Activated naive CD4-positive, alpha-beta T cell treated with anti-CD3 and anti-CD28 coated beads, Interleukin-2, amount 50 U/mL, for 16 hours (primary cell): ENCODE measurements at places on chromosomes 3 and 15.
A peak's percentile ranks its signal among the peaks of the same experiment; 100 is the strongest.

- DNase-seq: no peak
These were observed 54.2 kb upstream of the SPATA12 start for GRCh38 chr3:57006179-57006657.

GRCh38 chr3:43461345-43461744, 160.5 kb downstream of the ANO10 start:
- DNase-seq: no peak

GRCh38 chr3:12562451-12562850, 5.6 kb downstream of the MKRN2 start:
- DNase-seq: no peak

- no peak for DNase-seq
These were observed 23.4 kb upstream of the ACAP2 start for GRCh38 chr3:195466251-195466650.

DNA sequence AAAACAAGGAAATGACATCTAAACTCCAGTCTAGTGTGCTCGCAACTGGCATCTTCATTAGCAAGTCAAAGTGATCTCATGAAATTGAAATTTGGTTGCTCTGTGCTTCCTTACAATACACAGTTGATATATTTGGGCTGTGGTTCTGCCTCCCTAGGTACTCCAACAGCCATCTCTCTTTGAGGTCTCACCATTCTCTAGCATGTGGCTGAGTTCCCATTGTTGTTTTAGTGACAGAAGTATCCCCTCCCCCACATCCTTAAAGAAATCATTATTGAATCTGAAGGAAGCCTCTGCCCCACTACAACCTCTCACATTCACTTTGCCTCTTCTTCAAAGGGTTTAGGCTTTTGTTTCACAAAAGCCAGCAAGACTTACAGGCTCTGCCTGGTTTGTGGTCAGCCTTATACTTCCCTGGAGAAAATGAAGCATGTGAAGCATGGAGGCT, 516.5 kb downstream of the NLGN1 start:
- no peak for DNase-seq

- DNase-seq: no peak
These were observed 5.6 kb downstream of the ZBTB38 start for GRCh38 chr3:141373768-141374526.

GRCh38 chr15:28123408-28124023, 24.4 kb upstream of the OCA2 start:
- peak; percentile 29 for DNase-seq

GRCh38 chr3:30440147-30440604, 166.2 kb upstream of the TGFBR2 start:
- DNase-seq: no peak

GRCh38 chr3:72492240-72492639, 356.0 kb downstream of the SHQ1 start:
- DNase-seq: no peak

- no peak for DNase-seq
These were observed 112.6 kb upstream of the ALCAM start for GRCh38 chr3:105254154-105254553.

GRCh38 chr15:77627581-77627980, 5.1 kb downstream of the LINGO1 start:
- DNase-seq: no peak

DNA sequence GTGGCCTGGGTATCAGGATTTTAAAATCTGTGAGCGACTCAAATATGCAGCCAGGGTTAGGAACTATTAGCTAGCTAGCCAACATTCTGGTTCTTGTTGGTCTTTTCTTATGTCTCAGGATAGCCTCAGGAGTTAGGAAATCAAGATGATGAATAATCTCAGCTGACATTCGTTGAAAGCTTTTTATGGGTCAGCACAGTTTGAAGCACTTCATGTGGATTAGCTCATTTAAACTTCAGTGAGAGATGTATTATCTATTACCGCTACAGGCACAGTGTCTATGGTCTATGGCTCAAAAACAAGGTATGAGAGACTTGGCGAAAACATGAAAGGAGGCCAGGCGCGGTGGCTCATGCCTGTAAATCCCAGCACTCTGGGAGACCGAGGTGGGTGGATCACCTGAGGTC, 187.5 kb upstream of the THRB start:
- no peak for DNase-seq

DNA sequence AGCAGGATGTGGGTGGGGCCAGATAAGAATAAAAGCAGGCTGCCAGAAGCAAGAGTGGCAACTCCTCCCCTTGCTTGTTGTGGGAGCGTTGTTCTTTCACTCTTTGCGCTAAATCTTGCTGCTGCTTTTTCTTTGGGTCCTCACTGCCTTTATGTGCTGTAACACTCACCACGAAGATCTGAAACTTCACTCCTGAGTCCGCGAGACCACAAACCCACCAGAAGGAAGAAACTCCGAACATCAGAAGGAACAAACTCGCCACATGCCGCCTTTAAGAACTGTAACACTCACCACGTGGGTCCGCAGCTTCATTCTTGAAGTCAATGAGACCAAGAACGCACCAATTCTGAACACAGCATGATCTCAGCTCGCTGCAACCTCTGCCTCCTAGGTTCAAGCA, 72.9 kb downstream of the IL12A start:
- no peak for DNase-seq

DNA sequence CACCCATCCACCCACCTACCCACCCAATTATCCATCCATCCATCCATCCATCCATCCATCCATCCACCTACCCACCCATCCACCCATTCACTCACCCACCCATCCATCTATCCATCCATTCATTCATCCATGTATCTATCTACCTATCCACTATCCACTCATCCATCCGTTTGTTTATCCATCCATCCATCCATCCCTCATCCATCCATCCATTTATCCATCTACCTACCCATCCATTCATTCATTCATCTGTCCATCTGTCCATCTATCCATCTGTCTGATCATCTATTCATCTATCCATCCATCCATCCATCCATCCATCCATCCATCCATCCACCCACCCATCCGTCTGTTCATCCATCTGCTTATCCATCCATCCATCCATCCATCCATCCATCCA, 65.7 kb downstream of the FBLN2 start:
- no peak for DNase-seq

DNA sequence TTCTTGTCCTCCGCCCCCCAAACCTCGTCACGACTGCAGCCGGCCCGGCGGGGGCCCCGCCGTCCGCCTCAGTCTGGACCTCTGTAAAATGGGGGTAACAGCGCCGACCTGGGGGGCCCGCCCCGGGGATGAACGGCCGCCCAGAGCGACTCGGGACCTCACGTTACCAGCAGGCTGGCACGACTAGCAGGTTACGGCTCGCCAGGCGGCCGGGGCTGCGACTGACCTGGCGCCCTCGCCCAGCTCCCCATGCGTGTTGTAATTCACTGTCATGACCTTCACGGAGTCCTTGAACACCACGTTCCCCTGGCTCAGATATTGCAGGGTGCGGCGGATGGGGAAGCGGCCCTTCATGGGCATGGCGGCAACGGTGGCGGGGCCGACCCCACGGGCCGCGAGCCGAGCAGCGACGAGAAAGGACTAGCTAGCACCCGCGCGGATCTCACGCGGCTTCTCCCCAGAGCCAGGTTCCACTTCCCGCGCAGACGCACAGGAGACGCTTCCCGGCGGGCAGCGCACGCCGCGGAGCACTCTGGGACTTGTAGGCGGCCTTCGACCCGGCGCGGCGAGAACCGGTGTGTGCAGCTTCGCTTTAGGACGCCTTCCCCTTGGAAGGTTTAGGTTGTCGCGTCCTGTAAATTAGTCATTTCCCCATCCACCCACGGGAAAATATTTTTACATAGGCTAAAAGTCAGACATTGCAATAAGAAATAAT, at the start of gene MRPS25:
TSS of gene MRPS25 (minus strand) at position 481 of the 715 bp plus-strand sequence. CDS start at position 360, 121 bp downstream.
- peak; percentile 91 for DNase-seq

GRCh38 chr15:46258056-46258455, 623.2 kb downstream of the SQOR start:
- DNase-seq: no peak

DNA sequence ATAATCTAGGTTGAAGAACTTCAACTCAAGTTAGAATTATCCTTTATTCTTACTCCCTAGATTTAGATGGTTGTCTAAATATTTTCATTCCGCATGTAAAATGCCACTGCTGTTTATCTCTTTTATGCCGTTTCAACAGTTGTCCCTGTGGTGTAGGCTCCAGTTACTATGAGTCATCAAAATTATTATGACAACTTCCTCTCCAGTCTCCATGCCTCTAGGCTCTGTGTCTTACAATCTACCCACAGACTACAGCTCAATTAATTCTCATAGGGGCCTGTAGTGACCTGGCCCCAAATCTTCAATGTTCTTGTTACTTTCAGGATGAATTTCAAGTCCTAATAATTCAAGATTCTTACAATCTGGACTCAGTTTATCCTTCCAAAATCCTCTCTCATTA, 105.8 kb upstream of the UNC13C start:
- no peak for DNase-seq

DNA sequence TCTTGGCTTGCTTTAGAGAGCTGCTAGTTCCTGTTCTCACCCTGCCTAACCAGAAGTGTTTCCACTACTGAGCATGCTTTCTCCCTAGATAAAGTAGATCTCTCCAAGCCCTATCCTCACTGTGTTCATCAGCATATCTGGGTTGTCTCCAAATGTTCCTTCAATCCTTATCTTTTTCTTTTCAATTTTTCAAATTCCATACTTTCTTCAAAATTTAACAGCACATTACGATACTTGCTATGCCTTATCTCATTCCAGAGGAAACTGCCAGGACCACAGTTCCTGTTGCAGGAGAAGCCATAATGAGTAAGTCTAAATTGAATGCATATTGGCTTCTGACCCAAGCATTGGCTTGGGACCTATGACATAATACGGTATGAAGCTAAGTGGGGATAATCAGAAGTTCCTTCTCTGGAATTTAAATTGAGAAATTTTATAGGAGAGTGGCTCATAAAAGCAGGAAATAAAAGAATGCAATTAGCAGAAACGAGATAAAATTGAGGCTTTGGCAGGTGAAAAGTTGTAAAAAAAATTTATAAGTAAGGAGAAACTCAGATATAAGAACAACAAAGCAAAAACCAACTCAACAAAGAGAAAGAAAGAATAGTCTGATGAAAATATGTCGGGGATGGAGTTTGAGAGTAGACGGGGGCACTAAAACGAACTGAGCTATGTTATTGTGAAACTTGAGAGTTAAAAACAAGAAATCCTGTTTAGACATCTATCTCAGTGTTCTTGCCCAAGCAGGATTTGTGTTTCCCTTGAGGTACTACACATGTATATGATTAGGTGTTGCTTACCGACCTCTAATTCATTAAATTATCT, 631.7 kb upstream of the CCDC54 start:
- DNase-seq: no peak

GRCh38 chr3:141597931-141598330, 111.1 kb downstream of the RASA2 start:
- no peak for DNase-seq

DNA sequence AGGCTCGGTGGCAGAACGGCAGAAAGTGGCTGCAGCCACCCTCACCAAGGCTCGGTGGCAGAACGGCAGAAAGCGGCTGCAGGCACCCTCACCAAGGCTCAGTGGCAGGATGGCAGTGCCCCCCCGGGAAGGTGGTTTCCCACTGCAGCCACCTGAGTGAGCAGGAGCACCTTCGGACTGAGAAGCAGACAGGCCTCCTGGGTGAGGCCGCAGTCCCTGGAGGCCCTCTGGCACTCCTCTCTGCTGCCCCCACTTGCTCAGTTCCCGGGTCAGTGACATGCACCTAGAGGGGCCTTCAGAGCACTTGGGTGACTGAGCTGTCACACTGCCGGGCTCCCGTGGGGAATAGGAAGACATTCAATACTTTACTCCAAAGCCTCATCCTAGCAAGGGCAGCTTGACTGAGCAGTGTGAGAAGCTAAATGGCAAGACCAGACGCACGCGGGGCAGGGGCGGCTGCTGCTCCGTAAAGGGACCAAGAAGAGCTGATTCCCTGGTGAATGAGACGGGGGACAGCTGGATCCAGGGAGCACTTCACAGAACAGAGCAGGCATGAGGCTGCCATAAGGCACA, 62.7 kb downstream of the PCSK6 start:
- DNase-seq: no peak

GRCh38 chr15:60616628-60617027, 137.7 kb upstream of the ICE2 start:
- DNase-seq: no peak

DNA sequence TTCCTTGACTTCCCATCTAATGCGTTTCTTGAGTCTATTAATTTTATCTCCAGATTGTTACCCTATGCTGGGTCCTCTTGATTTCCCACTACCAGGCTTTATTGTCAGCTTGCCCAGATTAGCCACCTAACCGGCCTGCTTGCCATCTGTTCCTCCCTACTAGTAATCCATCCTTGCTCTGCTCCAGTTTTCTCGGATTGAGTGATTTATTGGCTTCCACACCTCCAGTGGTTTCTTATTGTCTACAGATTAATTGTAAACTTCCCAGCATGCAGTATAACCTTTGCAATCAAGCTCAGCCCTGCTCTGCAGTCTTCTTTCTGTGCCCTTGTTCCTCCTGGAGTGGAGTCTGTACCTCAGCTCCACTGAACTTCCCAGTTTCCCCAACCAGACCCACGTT, 63.4 kb downstream of the ARHGEF26 start:
- no peak for DNase-seq

GRCh38 chr3:61634678-61635077, 73.3 kb downstream of the PTPRG start:
- no peak for DNase-seq

- DNase-seq: peak; percentile 16
These were observed at the start of gene SST for GRCh38 chr3:187669675-187670504. SST (minus strand) TSS chr3:187670394; CDS start chr3:187670291, 103 bp downstream.

DNA sequence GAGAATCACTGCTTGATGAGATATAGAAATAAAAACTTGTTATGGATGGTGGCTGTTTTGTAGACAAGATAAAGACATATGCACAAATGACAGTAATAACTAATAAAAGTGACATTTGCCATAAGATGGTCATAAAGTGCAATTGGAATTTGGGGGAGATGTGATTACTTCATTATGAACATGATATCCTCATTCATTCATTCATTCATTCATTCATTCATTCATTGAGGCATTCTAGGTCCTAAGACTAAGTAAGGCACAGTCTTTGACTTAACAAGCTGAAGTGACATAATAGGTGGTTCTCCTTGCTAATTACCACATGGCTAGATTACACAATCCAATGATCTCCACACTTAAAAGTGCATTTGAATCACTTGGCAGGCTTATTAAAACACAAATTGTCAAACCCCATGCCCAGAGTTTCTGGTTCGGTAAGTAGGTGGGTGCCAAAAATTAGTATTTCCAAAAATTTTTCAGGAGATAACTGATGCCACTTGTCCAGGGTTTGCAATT, 18.9 kb downstream of the RAP2B start:
- DNase-seq: no peak

DNA sequence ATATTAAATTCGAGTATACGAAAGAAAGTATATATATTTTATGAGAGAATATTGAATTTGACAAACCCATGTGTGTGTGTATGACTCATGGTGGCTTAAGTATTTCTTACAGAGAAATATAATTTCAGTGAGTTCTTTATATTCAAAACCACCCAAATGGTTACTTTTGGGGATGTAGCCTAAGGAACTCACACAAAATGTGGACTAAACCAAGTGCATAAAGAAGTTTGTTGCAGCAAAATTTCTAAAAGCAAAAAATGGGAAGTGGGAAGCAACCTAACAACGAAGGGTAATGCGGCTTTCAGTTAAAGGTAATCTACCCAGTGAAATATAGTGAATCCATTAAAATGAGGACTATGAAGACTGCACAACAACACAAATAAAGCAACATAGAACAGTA, 277.1 kb downstream of the EDEM1 start:
- no peak for DNase-seq

- DNase-seq: no peak
These were observed 20.8 kb upstream of the CNTN6 start for GRCh38 chr3:1072041-1072440.
